ENCODE measurements at places on chromosomes 1 and 21.
A peak's percentile ranks its signal among the peaks of the same experiment; 100 is the strongest.

DNA sequence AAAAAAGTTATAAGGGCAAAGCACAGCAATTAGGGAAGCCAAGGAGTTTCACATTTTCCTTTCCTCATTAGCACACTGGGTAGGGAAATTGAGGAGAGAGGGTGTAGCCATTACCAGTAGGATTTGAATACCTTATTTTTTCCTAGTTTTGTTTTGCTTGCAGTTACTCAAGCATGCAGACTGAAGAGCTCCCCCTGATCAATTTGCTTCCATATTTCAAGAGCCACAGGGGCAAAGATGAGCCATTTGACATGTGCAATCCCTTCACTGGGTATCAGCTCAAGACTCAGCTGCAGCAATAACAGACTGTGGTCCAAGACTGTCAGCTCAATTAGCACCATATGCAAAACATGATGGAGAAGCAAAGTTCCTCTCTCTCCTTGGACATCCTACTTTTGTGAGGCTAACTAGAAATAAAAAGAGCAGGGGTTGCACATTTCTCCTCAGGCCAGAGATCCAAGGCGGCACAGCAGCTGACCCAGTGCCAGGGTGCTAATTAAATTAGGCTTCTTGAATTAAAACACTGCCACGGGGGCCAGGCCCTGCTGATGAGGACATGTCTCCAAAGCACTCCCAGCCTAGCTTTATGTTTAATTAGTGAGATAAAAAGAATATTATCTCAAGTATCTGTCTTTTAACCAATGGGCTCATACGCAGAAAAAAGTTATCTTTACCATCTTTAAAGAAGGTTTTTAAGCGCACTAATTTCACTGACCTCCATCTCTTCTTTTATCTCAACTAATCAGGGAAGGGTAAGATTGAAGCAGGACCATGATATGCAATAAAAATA is 36.7 kb upstream of the LRRC53 start:
- no peak for DNase-seq

DNA sequence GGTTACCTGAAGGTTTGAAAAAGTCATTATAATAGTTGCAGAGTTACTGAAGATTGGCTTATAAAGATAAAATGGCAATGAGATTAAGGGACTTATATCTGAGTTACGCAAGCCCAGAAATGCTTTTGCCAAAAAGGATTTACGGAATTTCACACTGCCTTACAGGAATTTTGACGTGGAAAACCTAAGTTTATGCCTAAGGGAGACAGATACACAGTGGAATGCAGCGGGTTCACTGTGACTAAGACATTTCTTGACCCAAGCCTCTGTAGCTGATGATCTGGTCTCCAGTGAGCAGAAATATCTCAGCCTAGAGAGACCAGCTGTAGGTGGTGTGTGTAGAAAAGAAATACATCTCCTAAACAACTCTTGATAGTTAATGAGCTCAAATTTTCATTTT is 10.1 kb upstream of the EXO1 start:
- no peak for DNase-seq

DNA sequence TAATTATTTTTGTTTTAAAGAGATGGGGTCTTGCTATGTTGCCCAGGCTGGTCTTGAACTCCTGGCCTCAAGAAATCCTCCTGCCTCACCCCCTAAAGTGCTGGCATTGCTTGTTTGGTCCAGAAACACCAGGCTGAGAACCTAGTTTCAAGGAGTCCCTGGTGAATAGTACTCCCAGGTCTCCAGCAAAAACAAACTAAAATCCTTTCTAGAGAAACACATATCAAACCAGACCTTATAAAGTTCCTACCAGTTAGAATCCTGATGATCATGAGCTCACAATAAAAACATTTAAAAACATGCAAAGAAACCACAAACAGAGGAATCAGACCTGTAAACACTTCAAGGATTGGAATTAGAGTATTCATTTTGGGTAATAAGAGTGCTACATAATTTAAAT is 34.4 kb upstream of the PADI1 start:
- no peak for DNase-seq

DNA sequence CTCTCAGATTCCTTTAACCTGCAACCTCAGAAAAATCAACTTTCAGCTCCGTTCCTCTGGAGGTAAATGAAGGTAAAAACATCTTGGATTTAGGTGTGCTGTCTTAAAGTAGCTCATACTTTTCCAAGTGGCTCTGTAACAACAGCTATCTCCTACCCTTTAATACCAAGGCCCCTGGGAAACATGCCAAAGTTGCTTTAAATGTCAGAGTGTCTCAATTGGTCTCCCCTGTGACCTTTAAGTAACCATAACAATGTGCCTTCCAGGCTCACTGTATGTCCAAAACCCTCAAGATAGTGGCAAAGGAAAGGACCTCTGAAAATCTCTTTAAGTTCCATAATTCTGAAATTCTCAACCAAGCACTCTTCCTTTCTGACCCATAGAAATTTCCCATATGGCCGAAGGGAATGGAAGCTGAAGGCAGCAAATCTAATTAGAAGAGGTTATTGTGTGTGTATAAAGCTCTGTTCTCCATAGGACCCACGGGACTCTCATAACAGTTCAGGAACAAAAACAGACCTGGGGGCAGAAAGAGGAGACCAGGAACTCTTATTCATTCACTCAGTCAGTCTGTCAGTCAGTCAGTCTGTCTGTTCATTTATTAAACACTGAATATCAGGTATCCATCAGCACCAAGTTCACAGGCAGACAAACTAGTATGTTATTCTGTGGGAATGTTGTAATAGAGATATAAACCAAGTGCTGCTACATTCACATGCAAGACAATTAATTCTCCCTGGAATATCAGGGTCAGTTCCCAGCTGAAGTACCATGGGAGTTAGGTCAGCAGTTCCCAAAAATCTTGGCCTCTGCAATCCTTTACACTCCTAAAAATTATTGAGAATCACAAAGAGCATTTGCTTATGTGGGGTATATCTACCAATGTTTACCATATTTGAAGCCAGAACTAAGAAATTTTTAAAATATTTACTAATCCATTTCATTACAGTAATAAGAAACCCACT is 19.1 kb downstream of the ASTN1 start:
- DNase-seq = no peak

DNA sequence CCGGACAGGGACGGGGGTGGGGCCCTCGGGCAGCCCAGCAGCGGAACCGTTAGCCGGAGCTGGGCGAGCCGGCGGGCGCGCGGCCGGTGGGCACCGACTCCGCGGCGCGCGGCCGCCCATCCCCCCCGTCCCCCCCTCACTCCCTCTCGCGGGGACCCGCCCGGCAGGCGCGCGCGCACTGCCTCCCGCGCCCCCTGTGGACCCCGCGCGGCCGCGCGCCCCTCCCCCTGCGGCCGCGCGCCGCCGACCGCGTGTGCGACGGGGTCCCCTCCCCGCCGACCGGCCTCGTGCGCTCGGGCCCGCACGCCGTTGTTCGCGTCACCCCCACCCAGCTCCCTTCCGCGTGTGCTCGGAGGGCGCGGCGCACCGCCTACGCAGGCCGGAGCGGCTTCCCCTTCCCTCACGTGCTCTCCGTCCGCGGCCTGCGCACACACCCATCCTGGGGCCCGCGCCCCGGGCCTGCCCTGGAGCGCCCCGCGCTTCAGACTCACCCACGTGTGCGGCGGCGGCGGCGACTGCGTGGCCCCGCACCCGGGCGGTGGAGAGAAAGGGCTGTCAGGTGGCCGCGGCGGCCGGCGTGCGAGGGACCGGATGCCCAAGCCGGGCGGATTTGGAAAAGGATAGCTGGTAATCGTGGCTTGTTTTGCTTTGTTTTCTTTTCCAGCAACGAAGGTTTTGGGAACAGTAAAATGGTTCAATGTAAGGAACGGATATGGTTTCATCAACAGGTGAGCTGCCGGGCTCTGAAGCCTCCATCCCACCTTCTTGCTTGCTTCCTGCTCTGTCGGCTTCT is 717 bp downstream of the YBX1 start:
- peak; percentile 80 for DNase-seq

DNA sequence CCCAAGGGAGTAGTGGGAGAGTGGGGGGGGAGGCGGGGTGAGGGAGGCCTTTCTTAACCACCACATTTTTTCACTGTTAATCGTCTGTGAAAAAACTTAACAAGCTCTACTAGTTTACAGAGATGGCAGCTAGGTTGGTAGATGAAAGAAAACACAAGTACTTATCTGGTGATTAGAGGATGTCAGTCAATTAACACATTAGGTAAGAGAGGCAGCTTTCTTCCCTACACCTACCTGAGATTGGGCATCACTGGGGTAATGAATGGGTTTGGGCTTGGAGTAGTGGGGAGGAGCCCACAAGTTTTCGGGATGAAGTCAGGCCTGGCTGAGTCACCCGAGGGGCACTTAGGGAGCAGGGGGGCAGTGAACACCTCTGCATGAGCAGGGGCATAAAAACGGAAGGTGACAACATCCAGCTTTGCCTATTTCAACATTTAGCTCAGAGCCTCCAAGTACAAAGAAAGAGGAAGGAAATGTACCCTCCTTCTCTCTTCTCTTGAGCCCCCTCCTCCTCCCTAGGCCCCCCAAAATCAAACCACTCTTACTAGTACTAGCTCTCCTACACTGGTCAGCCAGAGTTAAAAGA is 2.5 kb downstream of the LBR start:
- DNase-seq = peak; percentile 28

DNA sequence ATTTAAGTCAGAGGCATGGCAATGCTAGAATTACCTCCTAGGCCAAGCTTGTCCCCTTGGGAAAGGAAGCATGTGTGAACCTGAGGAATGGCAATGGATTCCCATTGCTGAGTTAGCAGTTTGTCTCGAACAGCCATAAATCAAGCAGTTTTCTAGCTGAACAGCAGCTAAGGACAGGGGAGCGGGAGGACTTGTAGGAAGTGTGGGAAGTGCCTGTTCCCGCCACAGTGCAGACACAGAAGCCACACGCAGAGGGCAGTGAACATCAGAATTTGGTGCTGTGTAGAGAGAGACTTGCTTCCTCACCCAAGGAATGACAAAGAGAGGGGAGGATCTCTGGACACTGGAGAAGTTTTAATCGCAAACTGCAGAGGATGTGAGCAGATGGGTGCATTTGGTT is 3.8 kb downstream of the PHGDH start:
- DNase-seq = no peak

DNA sequence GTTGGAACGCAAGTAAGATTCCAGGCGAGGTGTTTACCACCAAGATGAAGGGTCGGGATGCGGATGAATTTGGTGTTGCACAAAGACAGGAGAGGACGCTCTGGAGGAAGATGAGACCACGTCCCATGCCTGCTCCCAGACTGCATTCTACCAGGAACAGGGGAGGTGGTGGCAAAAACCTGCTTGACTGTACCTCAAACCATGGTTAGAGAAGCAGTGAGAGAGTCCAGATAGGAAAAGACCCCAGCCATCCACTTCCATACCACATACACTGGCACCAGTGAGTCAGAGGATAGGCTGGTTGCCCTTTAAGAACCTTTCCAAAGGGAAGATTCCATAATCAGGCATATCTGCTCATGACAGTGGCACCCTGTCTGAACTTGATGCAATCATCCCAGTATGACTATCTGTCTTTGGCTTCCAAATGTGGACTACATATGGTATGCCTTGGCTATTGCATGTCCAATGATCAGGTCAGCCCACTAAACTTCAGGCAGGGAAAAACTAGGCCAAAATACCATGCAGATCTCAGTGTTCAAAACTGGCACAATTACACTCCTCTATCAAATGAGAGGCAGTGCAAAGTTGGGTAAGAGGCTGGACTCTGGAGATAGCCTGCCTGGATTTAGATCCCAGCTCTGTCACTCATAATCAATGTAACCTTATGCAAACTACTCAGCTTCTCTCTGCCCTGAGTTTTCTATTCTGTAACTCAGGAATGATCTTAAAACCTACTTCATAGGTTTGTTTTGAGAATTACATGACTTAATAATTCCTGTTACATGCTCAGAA is 20.6 kb downstream of the NPR1 start:
- DNase-seq = no peak

DNA sequence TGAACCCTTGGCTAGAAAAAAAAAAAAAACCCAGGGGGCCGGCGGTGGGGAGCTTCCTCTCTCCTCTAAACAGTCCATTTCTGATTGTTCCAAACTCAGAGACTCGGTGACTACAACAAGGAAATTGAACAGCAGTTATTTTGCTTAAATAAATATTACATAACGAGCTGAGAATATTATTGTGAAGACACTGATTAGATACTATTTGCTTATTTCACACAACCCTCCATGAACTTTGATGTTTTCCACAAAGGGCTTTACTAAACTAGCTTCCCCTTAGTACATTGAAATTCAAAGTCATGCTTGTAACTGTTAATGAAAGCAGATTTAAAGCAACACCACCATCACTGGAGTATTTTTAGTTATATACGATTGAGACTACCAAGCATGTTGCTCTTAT is at the start of gene CFHR5:
Gene CFHR5 (plus strand): TSS at position 279 of the 400 bp plus-strand sequence. CDS start 109 bp downstream, at position 388.
- no peak for DNase-seq
